Naive thymus-derived CD8-positive, alpha-beta T cell (primary cell): ENCODE measurements at places on chromosomes 3 and 15. TPM values are rescaled to one million over a fixed set of nuclear protein-coding genes. Genes with fewer than 3 reads are reported as not detected.

- no peak for DNase-seq
- no peaks in the 10 kb centered on the region for H3K4me1 ChIP-seq
- H3K27me3 ChIP-seq, result no peaks in the 10 kb centered on the region
- H3K27ac ChIP-seq, result no peak overlapping the region
Measured at GRCh38 chr3:20857636-20858035, 671.6 kb upstream of the SGO1 start.

DNA sequence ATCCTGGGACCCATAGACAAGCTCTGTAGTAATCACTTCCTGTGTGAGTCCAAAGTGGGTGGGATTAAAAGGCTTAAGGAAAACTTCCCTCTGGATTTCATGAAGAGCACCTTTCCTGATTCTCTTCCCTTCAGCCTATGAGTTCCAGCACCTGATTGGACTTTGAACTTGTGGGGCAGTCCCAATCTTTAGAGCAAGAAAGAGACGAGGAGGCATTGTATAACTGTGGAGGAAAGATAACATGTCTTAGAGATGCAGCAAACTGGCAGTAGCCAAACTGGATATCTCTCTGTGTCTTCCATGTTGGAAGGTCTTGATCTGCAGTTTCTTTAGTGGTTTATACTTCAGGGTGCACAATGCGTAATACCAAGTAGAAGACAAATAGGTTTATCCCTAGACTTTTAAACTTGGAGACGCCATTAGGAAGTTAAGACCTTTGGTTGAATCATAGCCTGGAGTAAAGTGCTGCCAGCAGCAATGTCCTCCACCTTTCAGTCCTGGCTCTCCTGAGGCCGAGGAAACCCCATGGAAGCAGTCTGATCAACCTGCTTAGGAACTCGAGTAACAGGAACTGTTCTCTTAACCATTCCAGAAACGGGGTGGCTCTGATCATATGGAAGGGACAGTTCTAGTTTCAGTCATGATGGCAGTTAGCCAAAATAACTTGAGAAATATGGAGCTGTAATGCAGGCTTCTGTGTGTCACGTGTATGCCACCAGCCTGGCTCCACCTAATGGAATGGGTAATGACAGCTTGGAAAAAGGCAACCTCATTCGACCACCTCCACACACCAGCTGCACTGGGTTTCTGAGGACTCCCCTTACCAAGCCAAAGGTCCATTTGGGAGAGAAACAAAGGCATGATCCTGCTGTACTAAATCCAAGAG lies 4.7 kb downstream of the EIF1B start:
- H3K36me3 ChIP-seq, result peaks cover 12% of the 10 kb centered on the region
- H3K4me1 ChIP-seq, result peaks cover 37% of the 10 kb centered on the region
- DNase-seq, result no peak
- peak overlapping the region; percentile 63 for H3K27ac ChIP-seq

- no peak overlapping the region for H3K27ac ChIP-seq
- no peaks in the 10 kb centered on the region for H3K27me3 ChIP-seq
- H3K4me3 ChIP-seq, result no peak overlapping the region
- peaks cover 16% of the 10 kb centered on the region for H3K36me3 ChIP-seq
- DNase-seq, result no peak
Measured at GRCh38 chr3:48082580-48083184, 66.5 kb upstream of the MAP4 start.

Gene TMC3
- not detected for polyA plus RNA-seq

Gene P2RY14
- polyA plus RNA-seq, result not detected

DNA sequence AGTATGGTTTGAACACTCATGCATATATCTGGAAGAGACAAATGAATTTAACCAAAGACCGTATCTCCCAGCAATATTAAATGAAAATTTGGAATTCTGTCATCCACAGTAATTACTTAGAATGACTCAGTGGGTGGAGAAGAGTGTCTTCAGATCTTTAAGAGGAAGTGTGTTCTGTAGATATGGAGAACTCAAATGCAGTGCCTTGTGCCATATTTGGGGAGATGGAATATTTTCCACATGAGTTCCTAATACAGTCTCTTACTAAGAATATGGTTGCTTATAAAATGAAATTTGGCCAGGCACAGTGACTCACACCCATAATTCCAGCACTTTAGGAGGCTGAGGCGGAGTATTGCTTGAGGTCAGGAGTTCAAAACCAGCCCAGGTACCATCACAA lies 40.5 kb downstream of the ANO10 start:
- H3K36me3 ChIP-seq, result peaks cover 18% of the 10 kb centered on the region
- DNase-seq, result no peak
- no peaks in the 10 kb centered on the region for H3K27me3 ChIP-seq
- peaks cover 15% of the 10 kb centered on the region for H3K4me1 ChIP-seq

Gene ANKUB1
- not detected for polyA plus RNA-seq

DNA sequence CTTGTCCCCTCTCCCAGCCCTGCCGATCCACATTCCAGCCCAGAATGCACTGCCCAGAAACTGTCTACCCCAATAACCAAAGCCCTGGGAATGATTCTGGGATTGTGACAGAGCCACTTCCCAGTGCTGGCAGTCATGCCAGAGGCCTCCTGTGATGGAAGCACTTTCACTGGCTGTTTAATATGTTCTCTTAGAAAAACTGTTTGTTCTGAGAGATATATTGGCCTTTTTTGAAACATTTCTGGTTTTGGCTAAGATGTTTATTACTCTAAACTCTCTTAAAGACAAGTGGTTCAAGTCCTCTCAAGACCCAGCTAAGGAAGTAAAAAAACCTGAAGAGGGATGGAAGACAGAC lies 74.0 kb upstream of the HACD2 start:
- no peak overlapping the region for H3K27ac ChIP-seq
- H3K27me3 ChIP-seq, result peaks cover 12% of the 10 kb centered on the region
- H3K4me1 ChIP-seq, result no peaks in the 10 kb centered on the region
- no peak for DNase-seq
- H3K36me3 ChIP-seq, result no peaks in the 10 kb centered on the region
- H3K4me3 ChIP-seq, result no peak overlapping the region

- no peak overlapping the region for H3K27ac ChIP-seq
- H3K27me3 ChIP-seq, result no peaks in the 10 kb centered on the region
- H3K4me3 ChIP-seq, result no peak overlapping the region
- peaks cover 12% of the 10 kb centered on the region for H3K4me1 ChIP-seq
- DNase-seq, result no peak
Measured at GRCh38 chr15:59260090-59260489, 53.4 kb downstream of the LDHAL6B start.

DNA sequence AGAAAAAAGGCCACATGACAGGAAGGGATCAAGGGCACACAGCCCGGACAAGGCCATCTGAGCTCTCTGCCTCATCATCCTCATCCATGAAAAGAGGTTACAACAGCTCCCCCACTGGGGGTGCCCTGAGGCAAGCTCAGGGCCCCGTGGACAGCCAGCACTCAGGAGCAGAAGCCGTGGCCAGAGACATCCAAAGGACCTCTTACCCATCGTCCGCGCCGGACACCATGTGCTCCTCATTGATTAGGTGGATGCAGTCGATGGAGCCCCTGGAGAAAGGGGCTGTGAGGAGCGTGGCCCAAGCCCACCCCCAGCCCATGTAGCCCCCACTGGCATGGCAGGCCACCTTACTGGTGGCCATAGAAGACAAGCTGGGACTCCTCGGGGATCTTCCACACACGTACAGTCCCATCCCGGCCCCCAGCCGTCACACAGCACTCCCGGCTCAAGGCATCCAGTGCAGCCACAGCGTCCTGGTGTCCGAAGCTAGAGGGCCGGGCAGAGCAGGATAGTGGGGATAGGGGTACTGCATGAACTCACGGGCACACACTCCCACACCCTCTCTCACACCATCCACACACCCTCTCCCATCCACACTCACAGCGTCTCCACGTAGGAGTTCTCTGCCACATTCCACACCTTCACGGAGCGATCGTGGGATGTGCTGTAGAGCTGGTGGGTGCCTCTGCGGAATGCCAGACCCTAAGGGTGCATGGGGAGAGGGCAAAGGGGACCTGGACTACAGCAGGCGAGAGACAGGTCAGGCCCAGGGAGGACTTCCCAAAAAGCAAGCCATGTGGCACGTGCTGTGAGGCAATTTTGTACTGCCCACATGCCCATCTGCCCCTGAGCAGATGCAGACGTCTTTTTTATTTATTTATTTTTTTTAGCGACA lies 6.5 kb downstream of the RRP9 start:
- H3K4me1 ChIP-seq, result peaks cover 19% of the 10 kb centered on the region
- H3K4me3 ChIP-seq, result no peak overlapping the region
- H3K27ac ChIP-seq, result no peak overlapping the region
- no peaks in the 10 kb centered on the region for H3K36me3 ChIP-seq

- no peak overlapping the region for H3K4me3 ChIP-seq
- peaks cover 39% of the 10 kb centered on the region for H3K4me1 ChIP-seq
- peaks cover 1% of the 10 kb centered on the region for H3K27me3 ChIP-seq
Measured at GRCh38 chr3:149245738-149246451, 24.3 kb upstream of the CP start.

GRCh38 chr3:77320514-77320913 lies 280.6 kb downstream of the ROBO2 start:
- H3K27ac ChIP-seq, result no peak overlapping the region
- H3K27me3 ChIP-seq, result no peaks in the 10 kb centered on the region
- H3K4me1 ChIP-seq, result no peaks in the 10 kb centered on the region
- DNase-seq, result no peak
- H3K36me3 ChIP-seq, result no peaks in the 10 kb centered on the region
- no peak overlapping the region for H3K4me3 ChIP-seq

Gene MST1
- 1.1 TPM for polyA plus RNA-seq

GRCh38 chr3:63624941-63625560 lies 27.4 kb upstream of the SNTN start:
- peaks cover 3% of the 10 kb centered on the region for H3K27me3 ChIP-seq
- H3K4me1 ChIP-seq, result no peaks in the 10 kb centered on the region
- no peak overlapping the region for H3K27ac ChIP-seq
- no peak for DNase-seq
- no peaks in the 10 kb centered on the region for H3K36me3 ChIP-seq
- no peak overlapping the region for H3K4me3 ChIP-seq

Gene IL1RAP
- 2.2 TPM for polyA plus RNA-seq

GRCh38 chr15:50686469-50687301 lies at the start of gene TRPM7:
TSS of gene TRPM7 (minus strand) at chr15:50686797. CDS start at chr15:50686533, 264 bp downstream.
- H3K27me3 ChIP-seq, result no peaks in the 10 kb centered on the region
- no peaks in the 10 kb centered on the region for H3K36me3 ChIP-seq
- peak within 1 kb of the TSS; percentile 98 for H3K27ac ChIP-seq
- H3K4me3 ChIP-seq, result peak within 1 kb of the TSS; percentile 99
